ENCODE measurements at places on chromosomes 12 and 14.

- DNase-seq = peak; percentile 30
Measured at GRCh38 chr12:116818341-116818856, 62.8 kb downstream of the HRK start.

DNA sequence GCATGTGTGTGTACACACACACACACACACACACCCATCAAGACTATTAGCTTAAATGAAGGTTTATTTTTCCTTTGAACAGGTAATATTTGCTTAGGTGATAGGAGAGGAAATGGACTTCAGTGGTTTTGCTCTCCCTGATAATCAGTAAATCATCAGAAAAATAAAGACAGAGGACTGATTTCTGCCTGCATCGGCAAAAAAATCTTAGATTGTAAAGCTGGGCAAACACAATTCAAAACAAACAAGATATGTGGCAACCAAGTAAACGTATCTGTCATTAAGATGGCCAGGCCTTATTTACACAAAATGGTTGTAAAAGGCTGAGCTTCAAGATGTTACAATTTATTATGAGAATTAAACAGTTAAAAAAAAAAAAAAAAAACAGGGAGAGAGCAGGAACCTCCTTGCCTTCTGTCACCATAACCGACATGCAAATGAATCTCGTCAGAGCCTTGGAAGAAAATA, 31.3 kb downstream of the PRKD1 start:
- no peak for DNase-seq

- DNase-seq = no peak
Measured at GRCh38 chr14:31605702-31606101, 44.5 kb downstream of the NUBPL start.

- no peak for DNase-seq
Measured at GRCh38 chr14:85731186-85731585, 201.2 kb downstream of the FLRT2 start.

DNA sequence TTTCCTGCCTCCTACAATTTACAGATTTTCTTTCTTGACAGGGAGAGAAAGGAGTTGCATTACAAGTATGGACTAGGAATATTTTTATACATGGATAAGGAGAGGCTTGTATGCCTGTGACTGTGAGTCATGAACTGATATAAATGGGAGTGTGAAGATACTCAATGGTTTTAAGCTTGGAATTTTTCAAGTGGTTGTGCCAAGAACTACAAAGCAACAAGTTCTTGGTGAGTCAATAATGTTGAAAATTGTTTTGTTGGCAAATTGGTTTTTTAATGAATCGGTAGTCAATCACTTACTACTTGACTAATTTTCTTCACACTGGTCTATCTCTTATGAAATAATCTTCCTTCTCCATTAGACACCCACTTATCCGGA, 58.9 kb upstream of the HMGA2 start:
- no peak for DNase-seq

GRCh38 chr12:18932211-18932610, 194.3 kb downstream of the CAPZA3 start:
- DNase-seq = no peak

DNA sequence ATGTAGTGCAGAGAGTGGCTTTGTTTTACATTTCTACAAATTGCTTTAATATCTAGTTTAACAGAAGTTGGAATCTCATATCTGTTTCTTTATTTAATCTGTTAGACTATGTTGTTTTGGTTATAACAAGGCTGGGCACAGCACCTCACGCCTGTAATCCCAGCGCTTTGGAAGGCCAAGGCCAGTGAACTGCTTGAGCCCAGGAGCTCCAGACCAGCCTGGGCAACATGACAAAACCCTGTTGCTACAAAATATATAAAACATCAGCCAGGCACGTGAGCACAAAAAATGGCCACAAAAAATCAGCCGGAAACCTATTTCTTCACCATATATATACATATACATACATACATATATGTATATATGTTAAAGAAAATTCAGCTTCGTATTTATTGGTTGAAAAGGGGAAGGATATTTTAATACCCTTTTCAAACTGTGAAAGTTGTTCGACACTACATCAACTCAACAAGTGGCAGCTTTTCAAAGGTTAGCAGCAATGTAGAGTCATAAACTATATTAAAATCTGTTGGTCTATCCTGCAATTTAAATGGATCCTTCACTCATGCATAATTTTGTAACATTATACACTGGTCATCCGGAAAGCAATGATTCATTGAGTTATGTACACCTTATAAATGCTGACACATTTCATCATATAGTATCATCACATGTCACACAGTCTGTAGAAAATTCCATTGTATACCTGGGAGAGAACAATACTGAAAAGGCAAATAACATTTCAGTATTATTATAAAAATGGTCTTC, 7.1 kb downstream of the NR2C1 start:
- DNase-seq = no peak

GRCh38 chr14:56491299-56492285, 88.0 kb upstream of the TMEM260 start:
- DNase-seq = no peak

- DNase-seq = no peak
Measured at GRCh38 chr14:106228541-106229158, 702.3 kb downstream of the TMEM121 start.

DNA sequence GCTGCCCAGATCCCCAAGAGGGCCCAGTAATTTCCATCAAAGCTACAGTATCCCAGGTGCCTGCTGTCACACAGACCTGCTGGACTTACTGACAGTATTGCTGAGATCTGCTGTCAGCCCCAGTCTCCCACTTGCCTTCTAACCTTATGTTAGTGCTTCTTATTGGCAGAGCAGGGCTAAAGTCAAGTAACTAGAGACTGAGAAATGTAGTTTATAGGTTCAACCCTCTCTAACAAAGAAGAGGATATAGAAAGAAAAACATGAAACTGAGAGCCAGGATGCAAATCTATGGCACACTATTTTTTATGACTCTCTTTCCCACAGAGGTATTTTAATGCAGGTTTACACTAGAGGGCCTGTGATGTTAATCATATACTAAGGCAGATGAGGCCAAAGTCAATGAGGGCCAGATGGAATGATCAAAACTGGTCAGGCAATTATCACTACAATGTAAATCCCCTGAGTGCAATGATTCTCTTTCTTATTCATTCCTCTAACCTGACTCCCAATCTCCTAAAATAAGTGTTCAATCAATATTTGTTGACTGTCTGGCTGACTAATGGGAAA, 781.9 kb downstream of the VRK1 start:
- DNase-seq = no peak

GRCh38 chr12:32586390-32586789, 92.7 kb upstream of the DNM1L start:
- DNase-seq = peak; percentile 25

- no peak for DNase-seq
Measured at GRCh38 chr12:63149909-63150712, 890 bp downstream of the AVPR1A start.

- no peak for DNase-seq
Measured at GRCh38 chr14:35332517-35333263, 40.5 kb downstream of the PSMA6 start.

GRCh38 chr12:34108405-34108803, 86.1 kb downstream of the ALG10 start:
- DNase-seq = no peak

- no peak for DNase-seq
Measured at GRCh38 chr12:124744659-124745464, 118.8 kb downstream of the SCARB1 start.

DNA sequence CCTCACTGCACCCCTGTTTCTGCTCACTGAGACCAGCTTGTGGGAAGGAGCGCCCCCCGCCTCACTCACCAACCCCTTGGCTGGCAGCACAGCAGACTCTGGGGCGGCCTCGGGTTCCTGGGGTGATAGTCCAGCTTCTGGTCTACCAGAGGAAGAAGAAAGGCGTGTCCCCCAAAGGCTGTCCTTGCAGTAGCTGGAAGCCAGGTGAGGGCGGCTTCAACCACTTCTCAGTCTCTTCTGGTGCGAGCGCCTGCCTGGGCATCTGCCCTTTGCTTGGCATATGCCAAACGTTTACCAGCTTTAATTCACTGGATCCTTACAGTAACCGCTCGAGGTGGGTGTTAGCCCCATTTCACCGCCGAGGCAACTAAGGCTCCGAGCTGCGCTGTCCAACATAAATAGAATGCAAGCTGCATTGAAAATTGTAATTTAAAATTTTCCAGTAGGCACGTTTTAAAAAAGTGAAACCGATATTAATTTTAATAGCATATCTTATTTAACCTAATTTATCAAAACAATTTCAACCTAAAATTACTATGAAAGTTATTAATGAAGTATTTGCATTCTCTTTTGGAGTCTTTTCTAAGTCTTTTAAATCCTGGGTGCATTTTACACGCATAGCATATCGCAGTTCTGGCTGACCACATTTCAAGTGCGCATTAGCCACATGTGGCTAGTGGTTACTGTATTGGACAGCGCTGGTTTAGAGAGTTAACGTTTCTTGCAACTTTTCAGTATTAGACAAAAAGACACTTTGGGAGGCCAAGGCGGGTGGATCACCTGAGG, 872 bp downstream of the FAM177A1 start:
- no peak for DNase-seq

GRCh38 chr14:61145903-61146481, 135.1 kb downstream of the TMEM30B start:
- no peak for DNase-seq

DNA sequence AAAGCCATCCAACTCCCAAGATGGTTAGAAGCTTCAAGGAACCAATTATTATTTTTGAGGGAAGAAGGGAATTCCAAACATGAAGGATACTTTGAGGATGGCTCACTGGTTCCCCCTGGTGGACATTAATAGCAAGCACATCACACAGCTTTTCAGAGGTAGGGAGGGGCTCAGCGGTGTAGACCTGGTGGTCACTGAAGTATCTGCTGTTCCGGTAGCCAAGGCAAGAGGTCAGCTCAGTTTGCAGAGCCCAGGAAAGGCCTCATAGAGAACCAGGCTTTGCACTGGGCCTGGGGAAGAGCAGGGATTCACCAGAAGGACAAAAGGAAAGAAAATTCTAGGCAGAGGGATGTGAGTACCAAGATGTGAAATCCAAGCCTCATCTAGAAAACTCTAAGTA, 118.7 kb downstream of the KSR2 start:
- DNase-seq = no peak

DNA sequence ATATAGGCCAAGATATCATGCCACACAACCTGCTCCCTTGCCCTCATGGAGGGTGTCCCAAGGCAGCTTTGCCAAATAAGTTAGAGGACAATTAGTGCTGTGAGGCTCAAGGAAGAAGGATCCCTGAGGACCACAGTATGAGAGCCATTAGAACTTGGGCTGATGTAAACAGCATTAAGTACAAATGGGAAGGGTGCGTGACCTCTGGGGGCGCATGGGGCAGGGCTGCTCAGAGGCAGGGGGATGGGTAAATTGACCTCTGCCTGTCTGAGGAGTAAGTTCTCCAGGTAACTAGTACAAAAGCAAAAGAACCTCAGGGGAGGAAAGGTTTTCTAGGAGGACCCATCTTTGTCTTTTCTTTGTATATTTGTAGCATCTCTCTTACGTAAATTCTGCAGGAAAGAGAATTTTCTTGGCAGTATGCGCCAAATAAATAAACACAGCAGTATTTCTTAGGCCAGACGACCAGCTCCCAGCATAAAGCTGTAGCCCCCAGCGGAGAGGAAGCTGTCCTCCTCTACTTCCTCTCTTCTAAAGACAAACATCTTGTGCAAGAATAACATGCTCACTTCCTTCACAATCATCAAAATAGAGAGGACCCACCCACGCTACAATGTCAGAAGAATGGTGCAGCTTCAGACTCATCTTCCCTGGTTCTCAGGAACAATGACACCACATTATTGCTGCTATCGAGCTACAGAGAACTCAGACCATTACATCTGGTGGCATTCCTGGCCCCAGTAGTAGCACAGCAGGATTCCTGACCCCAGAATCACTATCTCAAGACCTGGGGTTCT, 16.4 kb upstream of the VWF start:
- DNase-seq = peak; percentile 68

GRCh38 chr14:58131386-58131785, 20.6 kb downstream of the ARMH4 start:
- DNase-seq = no peak

DNA sequence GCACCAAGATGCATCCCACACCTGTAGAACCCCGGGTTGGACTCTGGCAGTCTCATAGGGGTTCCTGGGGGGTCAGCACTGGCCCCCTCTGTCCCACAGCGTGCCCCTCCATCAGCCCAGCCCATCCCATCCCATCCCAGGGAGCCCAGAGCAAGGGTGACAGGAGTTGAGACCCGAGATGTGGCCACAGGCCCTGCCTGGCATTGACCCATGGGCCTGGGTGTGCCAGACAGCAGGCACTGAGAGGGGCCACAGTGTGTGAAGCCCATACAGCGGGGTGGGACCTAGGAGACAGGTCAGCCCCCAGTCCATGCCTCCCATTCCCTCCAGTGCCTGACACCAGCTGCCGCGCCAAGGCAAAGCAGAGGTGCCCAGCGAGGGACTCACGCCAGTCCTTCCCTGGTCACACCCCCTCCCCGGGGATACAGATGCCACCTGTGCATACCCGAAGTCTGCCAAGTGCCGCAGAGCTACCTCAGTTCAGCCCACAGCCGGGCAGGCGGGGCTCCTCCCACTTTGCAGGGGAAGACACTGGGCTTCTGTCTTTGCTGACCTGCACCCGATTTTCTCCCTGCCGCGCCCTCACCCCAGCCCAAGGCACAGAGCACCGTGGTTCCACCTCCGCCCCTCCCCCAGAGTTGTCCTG, 50.4 kb downstream of the CYP46A1 start:
- no peak for DNase-seq

DNA sequence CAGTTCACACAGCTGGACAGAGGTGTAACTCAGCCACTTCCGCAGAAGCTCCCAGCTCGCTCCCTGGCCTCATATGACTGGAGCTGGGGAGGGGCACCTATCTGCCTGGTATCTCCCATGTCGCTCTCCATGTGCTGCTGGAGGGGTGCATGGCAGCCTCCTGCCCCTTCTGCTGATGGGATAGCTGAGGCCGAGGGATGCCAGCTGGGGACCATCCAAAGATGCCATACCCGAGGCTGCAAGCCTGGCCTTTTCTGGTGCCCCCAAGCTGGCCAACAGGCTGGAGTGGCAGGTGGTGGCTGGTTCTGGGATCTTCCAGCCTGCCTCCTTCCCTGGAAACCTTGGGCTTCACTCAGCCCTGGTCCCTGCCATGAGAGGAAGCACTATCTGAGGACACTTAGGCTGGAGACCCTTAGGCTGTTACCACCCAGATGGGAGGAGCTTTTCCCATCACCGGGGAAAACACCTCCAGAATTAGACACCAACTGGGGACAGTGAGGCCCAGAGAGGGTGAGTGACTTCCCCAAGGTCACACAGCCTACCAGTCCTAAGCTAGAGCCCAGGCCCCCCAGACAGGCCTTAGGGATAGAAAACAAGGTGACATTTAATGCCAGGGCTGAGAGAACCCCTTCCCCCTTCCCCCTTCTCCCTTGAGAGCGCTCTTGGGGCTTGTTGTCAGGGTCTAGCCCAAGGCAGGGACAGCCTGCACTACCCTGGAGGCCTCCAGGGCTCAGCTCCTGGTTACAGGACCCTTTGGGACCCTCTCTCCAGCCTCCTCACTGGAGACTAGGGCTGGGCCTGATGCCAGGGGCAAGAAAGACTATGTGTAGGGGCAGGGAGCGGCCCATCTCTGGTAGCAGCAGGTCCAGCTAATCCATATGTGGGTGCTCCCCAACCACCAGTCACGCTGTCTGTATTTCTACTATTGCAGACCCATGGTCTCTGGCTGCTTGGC, 7.1 kb downstream of the DTX1 start:
- no peak for DNase-seq
